Common myeloid progenitor, CD34-positive (primary cell): ENCODE measurements at places on chromosomes 4 and X.

GRCh38 chr4:77931452-77932135 is 69.0 kb downstream of the MRPL1 start:
- DNase-seq: no peak

GRCh38 chr4:66340286-66340893 is 670.1 kb upstream of the EPHA5 start:
- DNase-seq: no peak

- peak; percentile 17 for DNase-seq
Measured at GRCh38 chrX:102154218-102154860, 1.4 kb downstream of the BEX5 start.

DNA sequence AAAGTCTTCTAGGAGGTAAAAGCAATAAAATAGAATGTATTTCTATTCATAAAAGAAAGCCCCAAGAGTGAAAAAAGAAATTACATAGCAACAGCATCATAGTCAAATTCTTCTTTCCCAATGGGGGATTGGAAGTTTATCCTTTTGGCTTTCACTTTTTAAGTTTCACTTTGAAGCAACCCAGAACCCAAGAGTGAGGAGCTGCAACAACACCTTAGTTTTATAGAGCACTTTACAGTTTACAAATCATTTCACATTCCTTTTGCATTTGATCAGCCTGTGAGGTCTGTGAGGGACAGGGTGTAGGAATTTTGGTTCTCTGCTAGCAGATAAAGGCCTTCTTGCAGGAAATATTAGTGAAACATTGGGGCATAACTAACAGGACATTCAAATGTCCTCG is 112.0 kb upstream of the NDP start:
- DNase-seq: no peak

GRCh38 chr4:125123570-125124109 is 191.1 kb upstream of the FAT4 start:
- DNase-seq: no peak

DNA sequence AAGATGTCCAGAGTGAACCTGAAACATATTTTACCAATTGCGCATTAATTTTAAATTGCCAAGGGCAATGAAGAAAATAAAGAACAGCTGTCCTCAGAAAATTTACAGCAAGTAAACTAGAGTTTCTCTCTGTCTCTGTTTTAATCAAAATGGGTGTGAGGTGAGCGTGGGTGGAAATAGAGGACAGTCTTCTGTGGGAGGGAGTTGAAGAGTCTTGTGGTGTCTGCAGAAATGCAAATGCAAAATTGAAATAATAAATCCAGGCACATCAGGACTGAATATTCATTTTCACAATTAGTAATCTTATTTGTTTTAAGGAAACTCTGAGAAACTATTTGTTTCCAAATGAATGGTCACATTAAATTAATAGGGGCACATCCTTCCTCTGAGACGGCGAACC is 192.0 kb downstream of the ARHGAP10 start:
- no peak for DNase-seq

GRCh38 chr4:95728145-95728544 is 111.7 kb upstream of the PDHA2 start:
- no peak for DNase-seq

- no peak for DNase-seq
Measured at GRCh38 chrX:82816001-82816400, 692.1 kb upstream of the POU3F4 start.

- no peak for DNase-seq
Measured at GRCh38 chr4:169236873-169237626, 33.7 kb downstream of the SH3RF1 start.

DNA sequence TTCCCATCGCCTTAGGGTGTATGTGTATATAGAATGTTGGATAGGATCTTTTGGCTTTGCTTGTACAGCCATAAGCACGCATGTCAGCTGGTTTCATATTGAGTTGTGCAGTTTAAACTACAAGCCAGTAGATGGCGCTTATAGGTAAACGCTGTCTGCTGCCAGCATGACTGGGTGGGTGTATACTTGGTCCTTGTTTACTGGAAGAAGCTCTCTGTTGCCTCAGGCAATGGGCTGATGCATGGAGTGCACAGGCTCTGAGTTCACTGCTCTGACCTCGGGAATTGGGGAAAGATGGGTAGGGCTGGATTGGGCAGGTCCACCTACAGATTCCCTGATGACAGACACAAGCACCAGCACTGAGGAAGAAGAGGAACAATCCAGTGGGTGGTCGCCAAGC is 831.5 kb downstream of the STIM2 start:
- DNase-seq: peak; percentile 60

DNA sequence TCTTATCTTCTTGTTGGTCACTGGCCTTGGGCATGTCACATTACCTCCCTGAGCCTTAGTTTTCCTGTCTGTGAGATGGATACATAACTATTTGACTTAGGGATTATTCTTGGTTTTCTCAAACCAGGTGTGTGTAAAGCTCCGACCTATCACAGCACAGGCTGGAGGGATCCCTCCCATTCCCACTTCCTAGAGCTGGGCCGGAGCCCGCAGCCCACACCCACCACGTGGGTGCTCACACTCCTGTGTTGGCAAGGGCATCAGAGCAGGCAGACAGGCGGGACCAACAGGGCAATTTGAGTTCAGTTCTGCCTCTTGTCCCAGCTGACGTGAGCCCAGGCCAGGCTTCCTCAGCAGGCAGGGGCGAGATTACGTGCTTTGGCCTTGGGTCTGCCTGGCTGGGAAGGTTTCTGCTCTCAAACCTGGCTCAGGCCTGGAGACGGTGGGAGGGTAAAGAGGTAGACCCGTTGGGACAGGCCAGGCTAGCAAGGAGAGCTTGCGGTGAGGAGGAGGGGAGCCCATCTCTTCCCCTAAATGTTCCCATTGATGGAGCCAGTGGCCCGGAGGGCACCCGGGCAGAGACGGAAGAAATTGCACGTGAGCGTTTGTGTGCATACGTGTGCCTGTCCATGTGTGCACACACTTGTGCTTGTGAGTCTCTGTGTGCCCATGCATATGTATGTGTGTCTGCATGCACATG is 734 bp upstream of the SH3TC1 start:
- DNase-seq: peak; percentile 67

- no peak for DNase-seq
Measured at GRCh38 chr4:184574861-184575260, 74.4 kb downstream of the CASP3 start.

- no peak for DNase-seq
Measured at GRCh38 chr4:113788888-113789287, 27.4 kb upstream of the CAMK2D start.

DNA sequence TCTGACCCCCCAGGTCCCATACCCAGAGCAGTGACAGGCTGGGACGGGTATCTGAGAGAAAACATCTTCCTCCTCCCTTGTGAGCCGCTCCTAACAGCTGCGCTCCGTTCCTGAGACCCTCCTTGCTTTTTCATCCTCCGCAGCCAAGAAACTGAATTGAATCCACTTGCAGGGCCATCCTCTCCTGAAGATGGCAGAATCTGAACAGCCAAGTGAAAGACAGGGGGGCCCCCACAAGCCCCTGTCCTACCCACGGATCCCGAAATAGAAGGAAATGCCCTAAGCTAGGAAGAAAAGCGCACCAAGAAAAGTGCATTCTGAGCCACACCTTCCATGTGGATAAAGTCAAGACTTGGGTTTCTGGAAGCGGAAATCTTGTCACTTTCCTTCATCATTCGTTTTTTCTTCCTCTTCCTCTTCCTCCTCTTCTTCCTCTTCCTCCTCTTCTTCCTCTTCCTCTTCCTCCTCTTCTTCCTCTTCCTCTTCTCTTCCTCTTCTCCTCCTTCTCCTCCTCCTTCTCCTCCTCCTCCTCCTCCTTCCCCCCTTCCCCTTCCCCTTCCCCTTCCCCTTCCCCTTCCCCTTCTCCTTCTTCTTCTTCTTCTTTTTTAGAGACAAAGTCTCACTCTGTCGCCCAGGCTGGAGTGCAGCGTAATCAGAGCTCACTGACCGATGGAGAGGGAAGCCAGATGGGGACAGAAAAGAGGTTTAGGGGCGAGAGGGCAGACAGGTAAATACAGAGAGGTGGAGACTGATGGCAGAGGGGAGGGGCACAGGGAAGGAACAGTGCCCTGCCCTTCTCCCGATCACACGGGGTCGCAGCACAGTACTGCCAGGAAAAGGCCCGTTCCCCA is 86.0 kb upstream of the WWC2 start:
- DNase-seq: no peak

DNA sequence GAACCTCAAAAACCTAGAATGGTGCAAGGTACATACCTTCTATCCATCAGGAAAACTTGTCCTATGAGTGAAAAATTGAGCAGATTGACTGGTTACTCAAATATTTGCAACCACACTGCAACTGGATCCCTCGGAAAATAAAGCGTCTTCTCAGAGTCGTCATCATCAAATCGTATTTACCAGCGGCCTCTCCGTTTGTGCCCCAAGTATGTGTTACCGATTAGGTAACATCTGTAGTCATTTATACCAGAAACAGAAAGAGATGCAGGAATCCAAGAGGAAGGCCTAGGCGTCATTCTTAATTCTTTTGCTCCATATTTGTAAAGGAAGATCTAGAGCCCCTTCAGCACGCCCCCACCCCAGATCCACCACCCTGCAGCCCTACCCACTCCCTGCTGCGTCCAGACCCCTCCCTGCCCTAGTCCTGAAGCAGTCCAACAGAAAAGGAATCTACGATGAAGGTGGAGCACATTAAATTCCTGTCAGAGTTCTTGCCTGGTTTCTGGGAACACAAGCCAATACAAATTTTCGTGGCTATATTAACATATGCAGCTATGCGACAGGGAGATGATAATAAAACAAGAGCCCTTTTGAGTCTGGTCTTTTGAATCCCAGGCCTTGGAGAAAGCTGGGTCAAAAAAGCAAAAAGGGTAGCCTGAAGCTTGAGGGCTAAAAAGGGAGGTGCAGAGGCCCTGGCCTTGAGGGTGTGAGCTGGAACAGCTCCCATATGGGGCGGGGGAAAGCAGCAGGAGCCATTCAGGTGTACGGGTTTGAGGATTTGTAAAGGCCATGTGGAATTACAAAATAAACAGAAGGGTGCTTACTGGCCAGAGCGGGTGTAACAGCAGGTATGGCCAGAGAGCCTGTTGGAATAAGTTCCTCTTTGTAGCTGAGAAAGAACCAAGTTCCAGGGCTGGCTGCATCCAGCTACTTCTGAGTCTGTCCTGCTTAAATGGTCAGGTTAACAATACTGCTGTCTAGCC is 77.0 kb downstream of the ZNF827 start:
- no peak for DNase-seq

- DNase-seq: no peak
Measured at GRCh38 chr4:83772685-83773084, 236.8 kb downstream of the GPAT3 start.

DNA sequence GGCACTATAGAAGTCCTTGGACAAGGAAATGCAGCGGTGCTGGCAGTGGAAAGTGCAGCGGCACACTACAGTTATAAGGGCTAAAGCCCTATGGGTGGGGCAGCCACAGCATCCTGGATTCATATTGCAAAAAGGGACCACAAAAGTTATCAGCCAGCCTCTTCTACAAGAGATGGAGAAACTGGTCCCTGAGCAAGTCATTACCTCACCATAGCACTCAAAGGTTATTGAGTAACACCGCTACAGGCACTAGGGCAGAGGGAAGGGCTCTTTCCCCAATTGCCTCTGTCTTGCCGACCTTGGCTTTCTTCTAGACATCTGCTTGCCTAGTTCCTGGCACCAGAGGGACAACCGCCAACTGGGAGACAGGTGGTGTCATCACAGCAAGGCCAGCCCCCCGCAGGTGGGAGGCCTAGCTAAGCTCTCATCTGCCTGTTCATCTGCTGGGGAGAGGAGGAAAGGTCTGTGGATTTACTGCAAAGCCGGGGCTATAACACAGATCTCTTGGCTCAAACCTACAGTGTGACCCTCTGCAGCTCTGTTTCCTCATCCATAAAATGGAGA is 600.0 kb downstream of the BCOR start:
- no peak for DNase-seq

GRCh38 chrX:140157611-140158010 is 192.3 kb upstream of the CXorf66 start:
- no peak for DNase-seq
